Erythroblast (primary cell): ENCODE measurements at places on chromosomes 6 and 20.
A peak's percentile ranks its signal among the peaks of the same experiment; 100 is the strongest.

GRCh38 chr6:101799531-101799930 is 406.0 kb downstream of the GRIK2 start:
- no peak for DNase-seq

- DNase-seq: no peak
Observed at GRCh38 chr6:128007658-128008057, 106.8 kb upstream of the THEMIS start.

GRCh38 chr6:31122791-31123706 is 2.8 kb upstream of the CDSN start:
- DNase-seq: no peak

GRCh38 chr6:112342511-112342910 is 4.6 kb upstream of the RFPL4B start:
- DNase-seq: no peak

- no peak for DNase-seq
Observed at GRCh38 chr20:39799366-39799965, 837.3 kb downstream of the DHX35 start.

DNA sequence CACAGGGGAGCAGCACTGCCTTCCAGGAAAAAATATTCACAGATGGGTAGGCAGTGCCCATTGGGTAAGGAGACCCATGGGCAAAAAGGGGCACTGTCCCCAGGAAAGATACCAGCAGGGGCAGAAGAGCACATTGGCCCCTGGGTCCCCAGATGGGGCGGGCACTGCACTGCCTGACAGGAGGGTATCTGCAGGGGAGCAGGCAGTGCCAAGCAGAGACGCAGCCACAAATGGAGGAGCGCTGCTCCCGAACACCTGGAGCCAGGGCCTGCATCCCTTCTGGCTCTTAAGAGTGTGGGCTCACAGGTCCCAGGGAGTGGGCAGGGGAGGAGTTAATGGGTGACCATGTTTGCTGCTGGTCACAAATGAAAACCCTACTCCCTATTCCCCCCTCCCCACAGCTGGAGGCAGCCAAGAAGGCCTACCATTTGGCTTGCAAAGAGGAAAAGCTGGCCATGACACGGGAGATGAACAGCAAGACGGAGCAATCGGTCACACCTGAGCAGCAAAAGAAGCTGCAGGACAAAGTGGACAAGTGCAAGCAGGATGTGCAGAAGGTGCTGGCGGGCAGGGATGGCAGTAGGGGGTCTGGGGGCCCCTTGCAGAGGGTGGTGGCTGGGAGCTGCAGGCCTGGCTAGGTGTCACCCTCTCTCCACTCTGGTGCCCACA is 27.0 kb downstream of the SPDEF start:
- DNase-seq: no peak

- DNase-seq: no peak
Observed at GRCh38 chr6:156886409-156886808, 109.2 kb downstream of the ARID1B start.

DNA sequence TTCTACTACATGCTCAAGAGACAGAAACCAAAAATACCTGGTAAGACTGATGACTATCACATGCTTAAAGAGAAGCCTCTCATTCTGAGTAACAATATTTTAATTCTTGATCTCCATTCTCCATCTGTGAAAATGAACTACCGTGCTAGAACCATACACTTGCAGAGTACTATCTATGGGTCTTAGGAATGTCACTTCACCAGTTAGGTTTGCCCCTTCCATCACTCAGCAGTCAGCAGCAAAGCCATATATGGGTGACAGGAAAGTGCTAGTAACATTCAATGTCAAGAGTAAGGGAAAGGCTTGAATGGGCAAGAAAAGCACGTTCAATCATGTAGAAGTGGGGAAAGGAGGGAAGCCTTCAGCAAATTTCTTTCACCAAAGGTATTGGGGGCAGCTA is 2.3 kb downstream of the DNAAF9 start:
- DNase-seq: no peak

DNA sequence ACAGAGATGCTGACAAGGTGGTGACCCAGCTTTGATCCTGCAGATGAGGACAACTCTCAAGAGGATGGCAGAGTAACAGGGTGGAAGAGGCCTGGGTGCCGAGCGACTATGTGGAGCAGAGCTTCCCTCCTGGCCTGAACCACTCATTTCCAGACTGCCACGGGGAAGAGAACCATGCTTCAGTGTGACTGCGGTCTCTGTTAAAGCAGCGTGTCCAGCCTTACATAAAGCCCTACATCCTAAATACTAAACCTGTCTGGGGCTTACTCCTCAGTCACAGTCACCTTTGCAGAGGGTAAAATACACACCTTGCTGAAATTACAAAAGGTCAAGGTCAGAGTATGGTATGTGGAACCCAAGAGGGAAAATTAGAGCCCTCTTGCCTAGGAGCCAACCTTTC is 312.9 kb downstream of the CDC5L start:
- no peak for DNase-seq

DNA sequence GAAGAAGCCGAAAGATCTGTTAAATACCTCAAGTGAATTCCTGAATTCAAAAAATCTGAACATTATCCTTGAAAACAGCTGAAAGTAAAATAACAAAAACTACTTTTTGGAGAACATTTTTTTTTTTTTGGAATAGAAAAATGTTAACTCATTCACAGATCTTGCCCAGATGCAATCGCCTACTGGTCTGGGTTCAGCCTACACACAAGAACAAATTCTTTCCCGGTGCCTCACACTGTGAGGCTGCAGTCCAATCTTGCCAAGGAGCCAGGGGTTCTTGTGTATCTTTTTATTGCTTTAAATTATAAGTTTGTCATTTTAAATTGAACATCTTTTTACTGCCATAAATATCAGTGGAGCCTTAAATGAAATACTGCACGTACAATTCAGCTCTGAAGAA is 41.2 kb upstream of the TMEM200A start:
- DNase-seq: no peak

DNA sequence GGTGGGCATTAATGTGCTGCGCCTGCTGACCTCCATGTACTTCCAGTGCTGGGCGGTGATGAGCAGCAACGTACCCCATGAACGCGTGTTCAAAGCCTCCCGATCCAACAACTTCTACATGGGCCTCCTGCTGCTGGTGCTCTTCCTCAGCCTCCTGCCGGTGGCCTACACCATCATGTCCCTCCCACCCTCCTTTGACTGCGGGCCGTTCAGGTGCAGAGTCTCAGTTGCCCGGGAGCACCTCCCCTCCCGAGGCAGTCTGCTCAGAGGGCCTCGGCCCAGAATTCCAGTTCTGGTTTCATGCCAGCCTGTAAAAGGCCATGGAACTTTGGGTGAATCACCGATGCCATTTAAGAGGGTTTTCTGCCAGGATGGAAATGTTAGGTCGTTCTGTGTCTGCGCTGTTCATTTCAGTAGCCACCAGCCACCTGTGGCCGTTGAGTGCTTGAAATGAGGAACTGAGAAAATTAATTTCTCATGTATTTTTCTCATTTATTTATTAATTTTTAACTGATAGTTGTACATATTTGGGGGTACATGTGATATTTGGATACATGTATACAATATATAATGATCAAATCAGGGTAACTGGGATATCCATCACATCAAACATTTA is 35.2 kb upstream of the NOP56 start:
- no peak for DNase-seq

- DNase-seq: no peak
Observed at GRCh38 chr6:138031417-138031816, 75.8 kb downstream of the PERP start.

- no peak for DNase-seq
Observed at GRCh38 chr6:144660561-144661115, 375.5 kb downstream of the UTRN start.

- no peak for DNase-seq
Observed at GRCh38 chr20:51565298-51566144, 23.0 kb upstream of the NFATC2 start.

GRCh38 chr6:11869672-11870340 is 91.2 kb upstream of the ADTRP start:
- no peak for DNase-seq

DNA sequence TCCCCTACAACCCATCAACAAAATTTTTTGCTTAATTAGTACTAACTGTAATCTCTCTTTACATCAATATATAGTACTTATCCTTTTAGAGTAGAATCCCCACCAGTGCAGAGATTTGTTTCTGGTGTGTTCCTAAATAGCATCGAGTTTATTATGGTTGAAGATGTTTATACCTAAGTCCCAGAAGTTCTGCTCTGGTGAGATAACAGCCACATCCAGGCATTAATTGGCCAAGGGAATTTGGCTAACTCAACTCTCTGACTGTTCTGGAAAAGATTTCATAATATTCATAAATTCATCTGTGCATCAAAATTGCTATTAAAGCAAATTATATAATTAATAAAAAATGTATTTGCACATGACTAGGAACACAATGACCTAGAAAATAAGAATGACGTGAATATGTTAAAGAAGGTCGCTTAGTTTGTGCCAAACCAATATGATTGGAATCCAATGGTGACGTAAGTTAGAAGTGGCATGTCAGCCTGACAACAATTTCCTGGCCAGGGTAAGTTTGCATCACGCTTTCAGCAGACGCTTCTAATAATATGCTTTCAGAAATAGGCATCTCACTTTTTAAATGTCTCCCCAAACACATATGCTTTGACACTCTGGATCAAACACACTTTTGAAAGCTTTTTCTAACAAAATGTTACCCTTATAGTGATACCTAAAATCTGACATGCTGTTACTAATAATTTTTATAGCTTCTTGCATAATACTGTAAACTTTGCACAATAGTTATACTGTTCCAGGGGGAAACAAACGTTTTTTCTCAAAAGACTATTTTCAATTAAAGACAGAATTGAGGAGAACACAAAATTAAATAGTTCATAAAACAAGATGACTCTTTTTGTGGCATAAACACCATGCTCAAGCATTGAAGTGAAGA is 236.7 kb downstream of the TENT5A start:
- no peak for DNase-seq

DNA sequence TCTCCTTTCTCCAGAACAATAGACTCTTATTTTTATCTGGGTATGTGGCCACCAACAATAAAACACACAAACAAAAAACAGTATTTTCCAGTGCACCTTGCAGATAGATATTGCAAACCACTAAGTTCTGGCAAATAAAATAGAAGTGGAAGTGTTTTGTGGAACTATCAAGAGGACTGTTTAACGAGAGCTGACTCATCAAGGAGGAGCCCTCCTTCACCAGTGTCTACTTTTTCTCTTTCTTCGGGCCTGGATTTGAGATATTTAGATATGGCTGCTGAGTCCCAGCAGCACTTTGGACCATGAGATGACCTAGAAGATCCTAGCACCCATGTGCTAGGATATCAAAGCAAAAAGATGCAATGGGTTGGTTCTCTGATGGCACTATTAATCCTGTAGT is 154.7 kb downstream of the AIG1 start:
- no peak for DNase-seq

- no peak for DNase-seq
Observed at GRCh38 chr6:113927001-113927400, 43.9 kb downstream of the HDAC2 start.

DNA sequence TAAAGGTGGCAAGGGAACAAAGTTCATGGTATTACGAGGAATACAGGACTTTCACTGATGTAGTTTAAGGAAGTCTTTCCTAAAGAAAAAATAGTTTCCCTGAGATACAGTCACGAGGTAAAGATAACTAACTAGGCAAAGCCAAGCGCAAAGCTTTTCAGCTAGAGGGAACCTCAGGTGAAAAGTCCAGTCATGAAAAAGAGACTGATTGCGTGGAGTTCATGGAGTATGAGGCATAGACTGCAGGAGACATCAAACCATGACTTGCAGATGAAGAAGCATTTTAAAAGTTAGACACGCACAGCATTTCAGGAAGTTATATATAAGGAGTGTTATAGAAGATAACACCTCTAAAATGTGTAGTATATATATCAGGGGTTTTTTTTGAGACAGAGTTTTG is 205.6 kb upstream of the ZNF184 start:
- peak; percentile 3 for DNase-seq

GRCh38 chr6:13097454-13097853 is 230.9 kb downstream of the TBC1D7 start:
- DNase-seq: no peak

GRCh38 chr6:118804091-118804490 is 89.9 kb upstream of the ASF1A start:
- no peak for DNase-seq

DNA sequence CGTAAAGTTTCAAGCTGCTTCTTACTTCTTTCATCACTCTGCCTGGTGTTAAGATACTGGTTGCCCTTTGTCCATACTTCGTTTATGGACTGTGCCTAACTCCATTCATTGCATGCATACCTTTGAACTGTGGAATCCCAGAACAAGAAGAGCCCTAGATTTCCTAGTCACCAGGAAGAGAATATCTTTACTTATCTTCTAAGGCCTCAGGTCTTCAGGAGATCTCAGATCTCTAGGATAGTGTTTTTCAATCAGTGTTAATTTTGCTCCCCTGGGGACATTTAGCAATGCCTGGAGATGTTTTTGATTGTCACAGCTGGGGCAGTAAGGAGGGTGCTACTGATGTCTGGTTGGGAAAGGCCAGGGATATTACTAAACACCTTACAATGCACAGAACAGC is 35.5 kb upstream of the GJA1 start:
- no peak for DNase-seq

DNA sequence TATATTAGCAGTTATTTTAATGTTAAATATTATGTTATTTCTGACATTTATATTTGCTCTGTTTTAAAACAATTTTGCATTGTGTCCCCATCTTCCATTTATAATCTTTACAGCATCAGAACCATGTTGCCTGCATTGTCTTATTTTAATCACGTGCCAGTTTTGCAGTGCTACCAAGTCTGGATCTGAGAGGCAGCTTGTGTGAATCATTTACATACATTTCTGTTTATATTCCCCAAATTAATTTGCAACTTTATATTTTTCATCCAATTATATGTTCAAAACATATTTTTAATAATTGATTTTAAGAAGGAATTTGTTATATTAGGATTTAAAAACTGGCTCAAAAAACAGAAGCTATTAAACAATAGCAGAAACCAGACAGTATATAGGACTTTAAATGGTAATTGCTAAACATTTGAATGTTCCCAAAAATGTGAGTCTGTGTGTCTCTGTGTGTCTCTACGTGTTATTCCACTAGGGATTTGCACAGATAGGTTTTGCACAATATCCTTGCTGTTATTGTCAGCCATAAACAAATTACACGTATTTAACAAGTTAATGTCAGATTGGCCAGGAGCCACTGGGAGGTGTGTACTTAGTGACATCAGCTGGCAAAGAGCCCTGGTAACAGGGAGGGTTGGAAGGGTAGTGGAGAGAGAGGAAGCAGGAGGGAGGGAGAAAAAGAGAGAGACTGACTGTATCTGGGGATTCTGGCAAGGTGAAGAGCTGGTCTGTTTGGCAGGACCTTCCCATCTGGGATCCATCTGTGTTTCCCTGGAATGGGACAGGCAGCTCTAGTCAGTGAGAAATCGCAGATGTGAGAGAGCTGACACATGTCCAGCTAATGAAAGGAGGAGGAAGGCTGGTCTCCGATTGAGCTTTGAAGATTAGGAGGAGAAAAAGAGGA is 72.1 kb downstream of the CBFA2T2 start:
- peak; percentile 70 for DNase-seq
